ENCODE measurements at places on chromosomes 6 and 20.
A peak's percentile ranks its signal among the peaks of the same experiment; 100 is the strongest.

DNA sequence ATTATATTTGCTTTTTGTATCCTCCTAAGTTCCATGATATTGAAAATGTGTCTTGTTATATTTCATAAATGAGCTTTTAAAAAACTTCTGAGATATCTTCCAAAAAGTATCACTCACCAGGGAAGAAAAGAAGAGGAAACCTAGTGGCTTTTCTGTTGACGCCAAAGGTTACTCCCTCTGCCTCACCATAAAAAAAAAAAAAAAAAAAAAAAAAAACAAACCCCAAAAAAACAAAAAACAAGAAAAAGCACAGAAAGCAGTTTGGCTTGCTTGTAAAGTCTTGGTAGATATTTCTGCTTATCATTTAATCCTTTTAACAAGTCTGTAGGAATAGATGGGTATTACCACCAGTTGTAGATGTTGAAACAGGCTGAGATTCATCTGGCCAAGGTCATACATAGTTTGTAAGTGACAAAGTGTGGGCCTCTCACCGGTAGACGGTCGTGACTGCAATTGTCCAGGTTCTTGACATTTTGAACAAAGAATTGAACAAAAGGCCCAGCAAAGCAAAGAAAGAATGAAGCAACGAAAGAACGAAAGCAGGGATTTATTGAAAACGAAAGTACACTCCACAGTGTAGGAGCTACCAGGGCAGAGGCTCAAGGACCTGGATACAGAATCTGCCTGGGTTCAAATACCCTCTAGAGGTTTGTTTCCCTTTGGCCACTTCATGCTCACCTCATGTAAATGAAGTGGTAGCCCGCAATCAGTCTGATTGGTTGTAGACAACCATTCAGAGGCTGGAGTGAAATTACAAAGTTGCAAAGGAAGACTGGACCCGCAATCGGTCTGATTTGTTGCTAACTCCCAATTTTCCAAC is 11.6 kb upstream of the ELOVL5 start:
- no peak for DNase-seq

GRCh38 chr6:137677709-137678108 is 183.5 kb upstream of the OLIG3 start:
- no peak for DNase-seq

DNA sequence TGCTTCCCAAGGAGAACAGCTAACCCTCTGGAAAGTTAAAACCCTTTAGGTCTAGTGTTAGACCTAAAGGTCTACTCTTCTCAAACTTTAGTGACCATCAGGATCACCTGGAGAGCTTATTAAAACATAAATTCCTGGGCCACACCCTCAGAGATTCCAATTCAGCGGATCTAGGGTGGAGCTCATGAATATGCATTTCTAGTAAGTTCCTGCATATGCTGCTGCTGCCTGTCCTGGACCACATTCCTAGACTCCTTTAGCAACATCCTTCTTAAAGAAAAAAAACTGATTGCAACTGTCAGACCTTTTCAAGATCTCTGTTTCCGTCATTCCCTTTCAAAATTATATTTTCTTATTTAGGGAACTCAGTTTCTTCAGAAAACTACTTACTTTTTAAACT is 31.2 kb downstream of the SNAP25 start:
- no peak for DNase-seq

- no peak for DNase-seq
These were observed 3.0 kb upstream of the PRDM13 start for GRCh38 chr6:99603421-99604165.

DNA sequence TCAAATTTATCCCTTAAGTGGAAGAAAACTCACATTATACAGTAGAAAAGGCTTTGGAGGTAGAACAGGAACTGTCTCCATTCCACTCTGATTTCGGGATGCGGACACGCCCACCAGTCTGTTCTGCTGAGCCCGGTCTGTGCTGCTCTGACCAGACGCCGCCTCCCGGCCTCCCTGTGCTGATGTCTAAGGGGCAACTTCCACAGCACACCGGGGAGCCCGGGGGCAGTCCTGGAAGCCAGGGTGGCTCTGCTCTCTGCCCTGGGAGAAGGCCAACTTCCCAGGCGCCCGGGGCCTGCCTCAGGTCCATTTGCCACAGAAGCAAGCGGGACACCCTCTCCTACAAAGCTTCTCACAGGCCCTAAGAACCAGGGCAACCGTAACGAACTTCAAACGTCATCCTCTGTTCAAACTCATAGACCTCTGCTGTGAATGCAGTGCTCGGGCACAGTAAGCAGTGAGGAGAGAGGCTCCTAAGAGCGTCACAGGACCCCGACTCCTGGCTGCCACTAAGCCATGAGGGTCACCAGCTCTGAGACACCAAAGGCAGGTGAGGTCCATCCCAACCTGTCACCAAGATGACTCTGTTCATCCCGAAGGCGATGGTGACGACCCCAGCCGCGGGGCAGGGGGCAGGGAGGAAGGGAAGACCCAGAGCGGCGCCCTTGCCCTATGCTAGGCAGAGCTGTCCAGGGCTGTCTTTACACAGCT is 5.6 kb downstream of the TAF4 start:
- no peak for DNase-seq

DNA sequence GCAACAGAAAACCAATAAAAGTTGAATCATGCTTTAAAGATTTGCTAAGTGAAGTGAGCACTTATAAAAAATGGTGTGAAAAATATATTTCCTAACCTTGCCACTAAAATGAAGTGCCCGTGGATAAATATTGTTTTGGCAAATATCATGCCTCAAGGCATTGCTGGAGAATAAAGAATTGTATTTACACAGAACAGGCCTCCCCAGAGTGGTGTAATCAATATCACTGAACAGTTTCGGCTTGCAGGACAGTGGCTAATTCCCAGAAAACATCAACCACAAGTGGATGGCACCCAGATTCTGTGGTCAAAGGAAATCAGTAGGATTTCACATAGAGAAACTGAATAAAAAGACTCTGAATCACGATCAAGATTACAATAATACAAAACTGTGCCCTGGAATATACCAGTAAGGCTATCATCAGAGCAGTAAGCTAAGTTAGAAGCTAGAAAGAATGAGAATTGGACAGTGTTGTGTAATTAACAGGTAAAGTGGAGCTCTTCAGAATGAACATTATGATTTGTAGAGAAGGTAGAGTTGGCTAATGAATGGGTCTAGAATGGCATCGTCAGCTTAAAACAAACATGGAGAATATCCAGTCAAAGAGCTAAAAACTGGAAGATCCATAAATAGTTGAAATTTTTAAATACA is 1026.9 kb upstream of the ADGRB3 start:
- DNase-seq, result no peak

DNA sequence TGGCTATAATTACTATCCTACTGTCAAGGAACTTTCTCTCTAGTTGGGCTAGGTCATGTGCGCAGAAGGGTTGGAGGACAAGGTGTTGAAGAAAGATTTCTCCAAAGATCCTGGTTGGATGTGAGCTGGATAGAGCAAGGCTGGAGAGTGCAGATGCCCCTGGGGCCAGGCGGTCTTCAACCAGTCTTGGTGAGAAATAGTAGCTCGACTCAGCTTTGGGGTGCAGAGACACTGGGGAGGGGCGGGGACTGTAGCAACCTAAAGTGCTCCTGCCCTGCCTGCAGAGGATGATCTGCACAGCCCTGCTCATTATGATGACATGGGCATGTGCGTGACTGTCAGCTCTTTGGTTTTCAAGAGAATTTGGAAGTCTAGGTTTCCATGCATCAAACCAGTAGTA is 35.9 kb downstream of the PHACTR3 start:
- DNase-seq, result no peak

GRCh38 chr20:23048283-23049200 is 930 bp downstream of the THBD start:
- peak; percentile 64 for DNase-seq

DNA sequence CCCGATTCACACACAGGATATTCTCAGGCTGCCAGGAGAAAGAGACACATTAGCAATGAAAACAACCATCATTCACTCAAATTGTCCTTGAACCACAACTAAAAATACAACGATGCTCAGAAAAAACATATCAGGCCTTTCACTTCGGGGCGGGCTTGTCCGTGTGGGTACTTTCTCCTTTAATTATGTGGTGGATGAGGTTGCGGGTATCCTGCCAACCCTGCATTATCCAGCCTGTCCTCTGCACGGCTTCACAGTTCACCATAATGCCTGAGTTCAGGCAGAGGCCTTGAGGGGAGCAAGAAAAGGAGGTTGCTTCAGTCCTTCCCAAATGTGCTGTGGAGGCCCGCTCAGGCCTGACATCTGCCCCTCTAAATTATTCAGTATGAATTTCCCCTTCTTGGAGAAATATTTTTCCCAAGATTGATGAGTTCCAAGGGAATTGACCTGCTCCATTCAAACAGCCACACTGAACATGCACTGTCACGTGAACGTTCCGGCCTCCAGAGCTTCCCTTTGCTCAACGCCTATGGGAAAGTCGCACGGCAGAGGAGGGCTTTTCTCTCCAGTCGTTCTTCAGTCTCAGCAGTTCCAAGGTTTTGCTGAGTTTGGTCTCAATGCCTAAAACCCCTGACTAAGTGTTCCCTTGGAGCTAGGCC is 70.3 kb downstream of the MYLK4 start:
- no peak for DNase-seq

- no peak for DNase-seq
These were observed 14.3 kb upstream of the C20orf144 start for GRCh38 chr20:33647603-33648395.

DNA sequence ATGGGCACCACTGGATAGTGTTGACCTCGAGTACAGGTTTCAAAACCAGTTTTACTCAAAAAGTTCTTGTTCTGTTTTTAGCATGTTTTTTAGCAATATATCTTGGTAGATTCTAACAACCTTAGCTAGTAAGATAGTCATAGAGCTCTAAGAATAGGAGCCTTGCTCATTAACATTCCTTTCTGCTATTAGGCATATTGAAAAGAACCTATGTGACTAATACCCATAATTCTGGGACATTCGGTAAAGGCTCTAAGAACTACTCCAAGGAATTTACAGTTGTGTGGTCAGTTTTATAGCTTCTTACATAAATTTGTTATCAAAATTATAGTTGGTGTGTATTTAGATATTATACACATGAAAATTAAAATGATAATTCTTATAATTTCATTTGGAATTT is 11.6 kb downstream of the SLC9A8 start:
- DNase-seq, result no peak

- no peak for DNase-seq
These were observed 56.7 kb downstream of the APCDD1L start for GRCh38 chr20:58458342-58459057.

GRCh38 chr6:129596522-129596921 is 113.5 kb downstream of the ARHGAP18 start:
- DNase-seq, result no peak

DNA sequence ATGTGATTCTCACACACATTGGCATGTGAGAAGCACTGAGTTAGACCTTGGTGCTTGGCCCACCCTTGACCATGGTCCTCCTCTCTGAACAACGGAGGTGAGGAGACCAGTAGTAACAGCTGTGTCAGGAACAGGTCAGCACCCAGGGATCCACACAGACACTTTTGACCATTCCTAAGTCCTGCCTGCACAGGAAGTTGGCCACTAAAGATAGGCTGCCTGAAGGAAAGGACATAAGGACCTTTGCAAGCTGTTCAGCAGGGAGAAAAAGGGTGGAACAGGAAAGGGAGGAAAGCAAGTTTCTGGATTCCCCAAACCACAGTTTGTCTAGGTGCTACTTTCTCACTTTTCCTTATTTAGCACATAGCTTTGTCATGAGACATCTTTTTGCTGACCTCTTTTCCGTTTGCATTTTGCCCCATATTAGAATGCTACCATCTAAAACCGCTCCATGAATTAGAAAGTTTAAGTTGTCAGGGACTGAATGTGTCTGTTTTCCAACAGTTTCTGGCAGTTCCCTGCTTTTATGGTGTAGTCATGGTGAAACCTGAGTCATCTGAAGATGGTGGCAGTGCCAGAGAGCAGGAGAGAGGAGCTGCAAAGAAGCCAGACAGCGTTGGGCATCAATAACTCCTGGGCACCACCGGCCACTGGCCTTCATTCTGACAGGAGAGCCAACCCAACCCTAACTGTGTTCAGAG is 1.1 kb upstream of the CD109 start:
- no peak for DNase-seq

- no peak for DNase-seq
These were observed 46.0 kb downstream of the E2F3 start for GRCh38 chr6:20447581-20448132.

DNA sequence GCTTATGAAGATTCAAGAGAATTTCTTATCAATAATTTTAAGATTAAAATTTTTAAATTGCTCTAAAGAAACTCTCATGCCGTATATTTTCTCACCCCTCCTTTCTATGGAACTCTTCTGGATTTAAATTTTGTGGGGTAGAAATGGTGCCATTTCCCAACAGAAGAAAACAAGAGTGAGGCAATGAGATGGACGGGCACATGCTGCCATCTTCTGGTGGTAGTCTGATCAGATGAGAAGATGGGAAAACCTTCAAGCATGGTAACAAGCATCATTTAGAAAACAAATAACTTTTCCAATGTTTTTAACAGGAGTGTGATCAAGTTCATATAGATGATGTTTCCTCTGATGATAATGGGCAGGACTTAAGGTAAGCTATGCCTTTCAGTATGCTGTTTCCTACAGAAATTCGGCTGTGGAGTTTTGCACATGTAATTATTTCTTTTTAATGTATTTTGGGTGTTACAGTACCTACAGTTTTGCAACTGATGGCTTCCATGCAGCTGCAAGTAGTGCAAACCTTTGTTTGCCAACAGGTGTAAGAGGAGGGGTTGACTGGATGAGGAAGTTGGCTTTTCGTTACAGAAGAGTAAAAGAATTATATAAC is 271.4 kb downstream of the EYA4 start:
- peak; percentile 40 for DNase-seq

DNA sequence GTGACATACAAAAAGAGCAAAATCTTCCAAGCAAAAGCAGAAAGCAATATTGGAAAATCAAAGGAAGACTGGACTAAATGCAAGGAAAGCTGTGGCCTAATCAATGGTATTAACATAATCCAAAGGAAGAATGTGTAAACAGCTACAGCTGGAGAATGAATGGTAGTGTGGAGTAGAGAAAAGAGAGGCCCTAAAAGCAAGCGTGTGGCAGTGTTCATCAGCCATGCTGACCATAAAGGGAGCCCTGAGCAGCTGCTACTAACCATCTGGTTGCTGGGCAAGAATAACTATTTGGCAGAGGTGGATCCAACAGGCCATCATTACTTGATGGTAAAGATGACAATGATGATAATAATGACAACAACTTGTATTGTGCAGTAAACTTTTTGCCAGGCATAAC is 148.5 kb upstream of the BEND6 start:
- DNase-seq, result no peak

DNA sequence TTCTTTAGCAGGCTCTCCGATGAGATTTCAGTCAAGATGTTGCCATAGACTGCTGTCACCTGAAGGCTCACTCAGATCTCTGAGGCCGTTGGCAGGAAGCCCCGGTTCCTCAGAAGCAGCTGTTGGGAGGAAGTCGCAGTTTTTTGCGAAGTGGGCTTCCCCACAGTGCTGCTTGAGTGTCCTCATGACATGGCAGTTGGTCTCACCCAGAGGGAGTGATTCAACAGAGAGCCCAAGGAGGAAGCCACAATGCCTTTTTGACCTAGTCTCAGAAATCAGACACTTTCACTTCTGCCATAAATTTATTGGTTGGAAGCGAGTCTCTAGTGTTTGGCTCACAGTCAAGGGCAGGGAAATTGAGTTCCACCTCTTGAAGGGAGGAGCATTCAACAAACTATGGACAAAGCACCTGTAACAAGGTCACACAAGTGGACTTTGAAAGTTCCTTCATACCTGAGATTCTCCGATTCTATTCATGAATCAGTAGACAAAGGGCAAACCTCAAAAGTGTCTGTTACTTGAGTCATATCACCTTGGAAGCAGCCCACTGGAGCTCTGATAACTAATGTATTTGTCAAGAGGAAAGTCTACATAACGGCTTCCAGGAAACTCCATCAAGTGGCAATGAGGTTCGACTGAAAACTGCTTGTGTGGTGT is 208.3 kb downstream of the TASP1 start:
- no peak for DNase-seq

All from HEK293T (cell line).